ENCODE measurements at places on chromosomes 5 and 9.

DNA sequence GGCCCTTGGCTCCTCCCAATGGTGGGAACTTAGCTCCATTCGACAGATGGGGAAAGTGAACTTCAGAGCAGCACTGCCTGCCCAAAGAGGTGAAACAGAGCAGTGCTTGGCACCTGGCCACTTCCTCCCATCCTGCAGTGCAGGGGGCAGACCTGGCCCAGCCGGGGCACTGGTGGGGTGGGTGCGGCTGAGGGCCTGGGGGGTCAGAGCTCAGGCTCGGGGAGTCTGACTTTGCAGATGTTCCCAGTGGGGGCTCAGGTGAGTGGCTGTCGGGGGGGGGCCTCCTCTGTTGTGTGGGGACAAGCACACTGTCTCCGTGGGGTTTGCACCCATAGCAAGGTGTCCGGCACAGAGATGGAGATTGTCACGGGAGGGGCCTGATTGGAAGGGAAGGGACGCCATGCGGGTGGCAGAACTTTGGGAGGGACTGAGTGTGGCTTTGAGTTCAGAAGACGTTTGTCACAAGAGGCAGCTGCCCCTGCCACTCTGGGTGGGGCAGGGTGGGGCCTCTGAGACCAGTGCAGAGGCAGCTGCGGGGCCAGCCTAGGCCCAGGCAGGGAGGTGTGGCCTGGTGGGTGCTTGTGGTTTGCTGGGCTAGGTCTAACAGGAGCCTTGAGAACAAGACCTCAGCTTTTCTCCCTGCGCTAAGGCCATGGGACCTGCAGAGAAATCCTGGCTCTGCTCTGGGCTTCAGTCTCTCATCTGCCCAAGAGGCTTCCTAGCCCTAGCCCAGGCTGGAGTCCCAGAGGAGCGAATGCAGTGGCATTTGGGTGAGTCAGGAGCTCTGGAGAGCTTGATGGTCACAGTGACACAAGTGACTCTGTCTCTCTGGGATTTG, 2.5 kb downstream of the MYMK start:
- H3K36me3 ChIP-seq, result no peaks in the 10 kb centered on the region
- no peak overlapping the region for H3K27ac ChIP-seq
- H3K4me1 ChIP-seq, result no peaks in the 10 kb centered on the region
- peaks cover 21% of the 10 kb centered on the region for H3K27me3 ChIP-seq
- H3K4me3 ChIP-seq, result no peak overlapping the region
- no peak for DNase-seq

DNA sequence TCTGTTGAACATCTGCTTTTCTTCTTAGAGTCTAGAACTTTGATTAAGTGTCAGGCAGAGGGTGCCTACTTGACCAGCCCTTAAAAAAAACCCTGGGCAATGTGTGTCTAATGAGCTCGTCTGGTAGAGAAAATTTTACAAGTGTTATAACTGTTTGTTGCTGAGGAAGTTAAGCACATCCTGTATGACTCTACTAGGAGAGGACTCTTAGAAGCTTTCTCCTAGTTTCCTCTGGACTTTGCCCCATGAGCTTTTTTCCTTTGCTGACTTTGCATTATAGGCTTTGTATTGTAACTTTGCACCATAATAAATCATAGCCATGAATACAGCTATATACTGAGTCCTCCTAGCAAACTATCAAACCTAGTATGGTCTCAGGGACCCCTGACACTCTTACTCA, 39.4 kb downstream of the GNG10 start:
- H3K27me3 ChIP-seq, result no peaks in the 10 kb centered on the region
- H3K36me3 ChIP-seq, result no peaks in the 10 kb centered on the region
- H3K27ac ChIP-seq, result no peak overlapping the region
- peaks cover 11% of the 10 kb centered on the region for H3K4me1 ChIP-seq
- DNase-seq, result no peak

- no peaks in the 10 kb centered on the region for H3K36me3 ChIP-seq
- no peaks in the 10 kb centered on the region for H3K27me3 ChIP-seq
- H3K4me3 ChIP-seq, result no peak overlapping the region
- H3K4me1 ChIP-seq, result no peaks in the 10 kb centered on the region
These were observed 89.2 kb upstream of the PRLR start for GRCh38 chr5:35319333-35320002.

DNA sequence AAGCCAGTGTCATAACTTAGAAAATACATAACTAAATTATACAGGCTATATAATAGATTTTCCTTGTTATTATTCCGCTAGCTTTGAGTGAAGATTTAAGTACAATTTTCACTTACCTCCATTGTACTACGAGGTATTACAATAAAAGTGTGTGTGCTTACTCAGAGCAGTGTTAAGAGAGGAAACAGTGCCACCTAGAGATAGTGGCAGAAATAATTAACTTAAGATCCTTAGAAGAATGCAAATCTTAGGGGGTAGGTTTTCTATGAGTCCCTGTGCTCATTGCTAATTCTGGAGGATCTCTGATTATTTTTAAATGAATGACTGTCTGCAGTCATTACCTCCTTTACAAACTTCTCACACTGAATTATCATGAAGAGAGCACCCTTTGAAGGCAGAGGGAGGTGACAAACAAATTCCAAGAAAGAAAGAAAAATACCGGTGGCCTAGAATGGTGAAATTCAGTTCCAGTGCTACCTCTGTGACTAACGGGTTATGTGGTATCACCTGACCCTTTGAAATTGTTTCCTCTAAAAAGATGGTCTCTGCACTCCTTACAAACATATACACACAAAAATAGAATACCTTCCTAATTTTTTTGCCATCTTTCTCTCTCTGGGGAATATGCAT, 379.8 kb downstream of the TRIM36 start:
- peaks cover 5% of the 10 kb centered on the region for H3K27me3 ChIP-seq
- no peak overlapping the region for H3K27ac ChIP-seq
- no peaks in the 10 kb centered on the region for H3K36me3 ChIP-seq
- H3K4me1 ChIP-seq, result no peaks in the 10 kb centered on the region

- DNase-seq, result no peak
- no peaks in the 10 kb centered on the region for H3K4me1 ChIP-seq
- H3K27me3 ChIP-seq, result no peaks in the 10 kb centered on the region
- no peak overlapping the region for H3K27ac ChIP-seq
These were observed 21.6 kb downstream of the FBXL7 start for GRCh38 chr5:15521381-15522186.

GRCh38 chr5:119828541-119828940, 199.2 kb downstream of the FAM170A start:
- no peaks in the 10 kb centered on the region for H3K4me1 ChIP-seq
- no peak overlapping the region for H3K4me3 ChIP-seq
- no peaks in the 10 kb centered on the region for H3K27me3 ChIP-seq
- no peaks in the 10 kb centered on the region for H3K36me3 ChIP-seq
- no peak for DNase-seq

GRCh38 chr5:141135030-141135717, at the start of gene PCDHB5:
PCDHB5 (plus strand) TSS chr5:141135206; CDS start chr5:141135435, 229 bp downstream.
- peaks cover 9% of the 10 kb centered on the region for H3K27me3 ChIP-seq
- H3K4me1 ChIP-seq, result peaks cover 5% of the 10 kb centered on the region
- H3K27ac ChIP-seq, result no peak within 1 kb of the TSS
- peak within 1 kb of the TSS; percentile 29 for H3K4me3 ChIP-seq

DNA sequence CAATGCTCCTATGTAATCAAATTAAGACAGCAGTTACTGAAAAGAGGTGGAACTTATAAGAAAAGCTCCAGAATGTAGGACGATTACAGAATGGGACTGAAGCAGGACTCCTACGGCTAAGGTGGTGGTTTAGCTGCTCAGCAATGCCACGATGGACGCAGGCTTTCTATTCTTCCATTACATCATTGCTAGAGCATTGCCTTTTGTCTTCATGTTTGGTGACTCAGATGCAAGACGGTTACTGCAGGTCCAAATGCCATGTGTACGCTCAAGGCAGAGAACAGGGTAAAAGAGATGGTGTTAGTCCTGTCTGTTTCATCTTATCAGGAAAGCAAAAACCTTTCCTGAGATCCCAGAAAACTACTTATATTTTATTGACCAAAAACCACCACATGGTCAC, 255.1 kb downstream of the ZSWIM6 start:
- no peaks in the 10 kb centered on the region for H3K36me3 ChIP-seq
- H3K27me3 ChIP-seq, result peaks cover 20% of the 10 kb centered on the region
- no peaks in the 10 kb centered on the region for H3K4me1 ChIP-seq
- no peak overlapping the region for H3K27ac ChIP-seq

DNA sequence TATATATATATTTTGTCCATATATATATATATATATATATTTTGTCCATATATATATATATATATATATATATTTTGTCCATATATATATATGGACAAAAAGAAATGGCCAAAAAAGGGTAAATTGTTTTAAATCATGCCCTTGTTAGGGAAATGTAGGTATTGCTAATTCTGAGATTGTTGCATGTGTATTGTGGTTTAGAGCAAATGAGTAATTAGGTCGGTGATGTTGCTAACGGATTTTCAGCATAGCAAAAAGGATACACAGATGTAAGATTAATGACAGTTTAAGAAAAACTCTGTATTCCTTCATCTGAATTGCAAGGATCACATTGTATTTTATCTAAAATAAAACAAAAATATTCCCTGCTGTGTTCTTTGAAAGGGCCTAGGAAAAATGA, 40.2 kb downstream of the OSTF1 start:
- H3K4me3 ChIP-seq, result no peak overlapping the region
- peaks cover 51% of the 10 kb centered on the region for H3K4me1 ChIP-seq
- H3K36me3 ChIP-seq, result peaks cover 44% of the 10 kb centered on the region
- H3K27me3 ChIP-seq, result no peaks in the 10 kb centered on the region
- DNase-seq, result no peak

- peaks cover 13% of the 10 kb centered on the region for H3K27me3 ChIP-seq
- no peaks in the 10 kb centered on the region for H3K36me3 ChIP-seq
- peaks cover 5% of the 10 kb centered on the region for H3K4me1 ChIP-seq
- no peak overlapping the region for H3K27ac ChIP-seq
- no peak for DNase-seq
These were observed 28.7 kb downstream of the DMRT3 start for GRCh38 chr9:1005043-1005667.

GRCh38 chr9:96457266-96457665, 7.3 kb downstream of the HABP4 start:
- no peak overlapping the region for H3K4me3 ChIP-seq
- H3K27me3 ChIP-seq, result no peaks in the 10 kb centered on the region
- no peak overlapping the region for H3K27ac ChIP-seq
- H3K4me1 ChIP-seq, result peaks cover 7% of the 10 kb centered on the region
- H3K36me3 ChIP-seq, result peaks cover 8% of the 10 kb centered on the region

DNA sequence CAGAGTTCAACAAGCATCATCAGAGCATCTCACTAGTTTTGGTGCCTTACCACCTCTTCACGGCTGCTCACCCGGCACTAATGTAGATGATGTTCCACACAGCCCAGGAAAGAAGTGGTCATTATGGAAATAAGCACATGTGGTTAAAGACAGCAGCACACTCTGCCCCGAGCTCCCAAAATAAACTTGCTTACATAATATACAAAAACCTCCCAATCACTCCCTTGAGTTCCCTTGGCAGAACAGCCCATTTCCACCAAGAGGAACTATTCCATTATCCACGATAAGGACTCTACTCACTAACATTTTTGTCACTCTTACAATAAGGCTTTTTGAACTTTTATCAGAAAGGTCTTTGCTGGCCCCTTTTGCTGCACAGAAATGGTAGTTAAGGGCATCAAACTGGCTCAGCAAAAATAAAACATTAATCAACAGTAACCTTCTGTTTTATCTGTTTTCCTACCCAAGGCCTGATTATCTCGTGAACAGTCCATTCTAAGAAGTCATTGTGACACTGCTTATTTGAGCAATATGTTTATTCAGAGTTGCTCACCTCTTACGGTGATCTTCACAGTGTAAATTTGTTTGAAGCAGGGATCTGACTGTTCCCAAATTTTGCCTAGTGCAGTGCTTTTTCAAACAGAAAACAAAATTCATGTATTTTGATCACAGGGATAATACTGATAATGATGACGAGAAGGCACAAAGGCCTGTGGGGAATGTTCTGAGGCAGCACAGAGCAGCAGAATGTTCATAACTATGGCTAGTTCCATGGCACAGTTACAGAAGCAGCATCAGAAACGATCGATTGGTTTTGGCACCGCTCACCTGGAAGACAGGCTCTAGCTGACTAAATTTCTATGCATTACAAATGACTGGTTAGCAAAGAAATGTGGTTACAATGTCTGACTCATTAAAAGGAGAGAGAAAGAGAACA, 399.8 kb upstream of the PIK3R1 start:
- no peak for DNase-seq
- H3K4me3 ChIP-seq, result no peak overlapping the region
- no peaks in the 10 kb centered on the region for H3K36me3 ChIP-seq

- peak overlapping the region; percentile 51 for H3K27ac ChIP-seq
- no peak for DNase-seq
- peaks cover 70% of the 10 kb centered on the region for H3K36me3 ChIP-seq
- peaks cover 45% of the 10 kb centered on the region for H3K4me1 ChIP-seq
- H3K27me3 ChIP-seq, result no peaks in the 10 kb centered on the region
These were observed 25.7 kb downstream of the PCDHGC5 start for GRCh38 chr5:141514330-141515133.

All from effector memory CD8-positive, alpha-beta T cell (primary cell).